Lung microvascular endothelial cell (primary cell): ENCODE measurements at places on chromosomes 5 and 9.

DNA sequence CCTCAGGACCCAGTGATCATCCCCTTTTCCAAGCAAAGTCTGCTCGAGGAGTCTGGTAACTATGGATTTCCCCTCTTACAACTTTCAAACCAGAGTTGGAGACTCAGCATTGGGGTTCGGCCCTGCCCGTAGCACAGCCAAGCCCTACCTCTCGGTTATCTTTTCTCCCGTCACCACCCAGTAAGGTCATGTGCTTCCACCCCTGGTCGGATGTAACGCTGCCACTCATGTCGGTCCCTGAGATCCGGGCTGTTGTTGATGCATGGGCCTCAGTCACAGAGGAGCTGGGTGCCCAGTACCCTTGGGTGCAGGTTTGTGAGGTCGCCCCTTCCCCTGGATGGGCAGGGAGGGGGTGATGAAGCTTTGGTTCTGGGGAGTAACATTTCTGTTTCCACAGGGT lies 1.2 kb downstream of the GALT start:
- no peak for DNase-seq

- no peak for DNase-seq
These were observed 152.1 kb downstream of the EFNA5 start for GRCh38 chr5:107518616-107519015.

DNA sequence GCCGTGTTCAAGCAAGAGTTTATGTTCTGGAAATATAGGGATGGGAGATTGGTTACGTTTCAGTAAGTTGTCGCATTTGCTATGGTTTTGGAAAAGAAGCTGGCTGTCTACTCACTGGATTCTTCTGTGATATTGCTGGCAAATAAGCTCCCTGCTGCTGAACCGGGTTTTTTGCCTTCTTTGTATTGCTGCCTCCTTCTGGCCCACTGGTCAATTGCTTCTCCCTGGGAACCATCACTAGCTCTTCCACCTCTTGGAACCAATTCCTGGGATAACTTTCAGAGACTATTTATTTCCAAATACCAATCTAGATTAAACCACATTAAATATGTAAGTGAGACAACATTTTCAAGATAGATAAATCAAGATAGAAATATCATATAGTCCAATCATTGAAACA lies 43.0 kb downstream of the NUDT12 start:
- no peak for DNase-seq

- DNase-seq: no peak
These were observed 13.5 kb upstream of the B4GALT1 start for GRCh38 chr9:33180526-33181184.

DNA sequence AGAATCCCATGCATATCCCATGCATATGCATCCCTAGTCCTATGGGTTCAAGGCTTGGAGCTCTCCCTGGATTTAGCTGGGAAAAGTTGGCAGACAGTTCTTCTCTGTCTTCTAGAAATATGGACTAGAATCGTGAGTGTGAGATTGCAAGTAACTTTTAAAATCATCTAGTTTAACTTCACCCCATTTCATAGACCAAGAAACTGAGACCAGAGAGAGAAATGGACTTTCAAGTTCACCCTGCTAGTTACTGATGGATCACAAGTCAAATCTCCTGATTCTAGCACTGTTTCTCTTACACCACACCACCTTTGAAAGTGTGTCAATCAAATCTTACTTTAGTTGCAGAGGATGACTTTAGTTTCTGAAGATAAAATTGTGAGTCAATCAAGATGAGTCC lies 13.4 kb downstream of the TGFBI start:
- DNase-seq: no peak

GRCh38 chr5:74641735-74642542 lies 1.4 kb upstream of the ENC1 start:
- DNase-seq: peak; percentile 86

GRCh38 chr5:36237751-36238150 lies 4.0 kb downstream of the NADK2 start:
- no peak for DNase-seq

- DNase-seq: no peak
These were observed 779.9 kb upstream of the CDH6 start for GRCh38 chr5:30413540-30413939.
